ENCODE measurements at places on chromosomes 7 and 10.

- H3K36me3 ChIP-seq, result no peaks in the 10 kb centered on the region
- no peaks in the 10 kb centered on the region for H3K4me1 ChIP-seq
- DNase-seq, result no peak
- H3K27me3 ChIP-seq, result no peaks in the 10 kb centered on the region
These were observed 497.3 kb downstream of the NEBL start for GRCh38 chr10:20399772-20400171.

GRCh38 chr7:139777948-139778841, at the start of gene HIPK2:
Gene HIPK2, minus strand, starts transcription at chr7:139777998. Its CDS starts 375 bp downstream, at chr7:139777623.
- H3K4me1 ChIP-seq, result peaks cover 3% of the 10 kb centered on the region
- peak; percentile 77 for DNase-seq
- H3K36me3 ChIP-seq, result no peaks in the 10 kb centered on the region
- H3K4me3 ChIP-seq, result peak within 1 kb of the TSS; percentile 84

DNA sequence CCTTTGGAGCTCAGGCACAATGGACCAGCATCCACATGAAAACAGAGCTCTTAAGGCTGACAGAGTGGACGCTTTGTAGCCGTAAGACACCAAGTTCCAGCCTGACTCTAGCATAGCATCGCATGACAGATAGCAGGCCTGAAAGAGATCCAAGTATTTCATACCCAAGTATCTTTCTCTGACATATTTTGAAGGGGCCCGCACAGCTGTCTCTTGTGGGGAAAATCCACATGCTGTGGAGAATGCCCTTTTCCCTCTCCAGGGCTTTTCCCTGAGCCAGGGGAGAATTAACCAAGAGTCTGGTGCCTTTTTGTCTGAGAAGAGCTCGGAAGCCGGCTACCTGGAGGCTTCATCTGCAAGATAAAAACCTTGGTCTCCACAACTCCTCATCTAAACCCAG, 51.0 kb downstream of the CFAP46 start:
- DNase-seq, result no peak
- no peak overlapping the region for H3K4me3 ChIP-seq
- no peak overlapping the region for H3K27ac ChIP-seq
- no peaks in the 10 kb centered on the region for H3K36me3 ChIP-seq
- H3K4me1 ChIP-seq, result no peaks in the 10 kb centered on the region

DNA sequence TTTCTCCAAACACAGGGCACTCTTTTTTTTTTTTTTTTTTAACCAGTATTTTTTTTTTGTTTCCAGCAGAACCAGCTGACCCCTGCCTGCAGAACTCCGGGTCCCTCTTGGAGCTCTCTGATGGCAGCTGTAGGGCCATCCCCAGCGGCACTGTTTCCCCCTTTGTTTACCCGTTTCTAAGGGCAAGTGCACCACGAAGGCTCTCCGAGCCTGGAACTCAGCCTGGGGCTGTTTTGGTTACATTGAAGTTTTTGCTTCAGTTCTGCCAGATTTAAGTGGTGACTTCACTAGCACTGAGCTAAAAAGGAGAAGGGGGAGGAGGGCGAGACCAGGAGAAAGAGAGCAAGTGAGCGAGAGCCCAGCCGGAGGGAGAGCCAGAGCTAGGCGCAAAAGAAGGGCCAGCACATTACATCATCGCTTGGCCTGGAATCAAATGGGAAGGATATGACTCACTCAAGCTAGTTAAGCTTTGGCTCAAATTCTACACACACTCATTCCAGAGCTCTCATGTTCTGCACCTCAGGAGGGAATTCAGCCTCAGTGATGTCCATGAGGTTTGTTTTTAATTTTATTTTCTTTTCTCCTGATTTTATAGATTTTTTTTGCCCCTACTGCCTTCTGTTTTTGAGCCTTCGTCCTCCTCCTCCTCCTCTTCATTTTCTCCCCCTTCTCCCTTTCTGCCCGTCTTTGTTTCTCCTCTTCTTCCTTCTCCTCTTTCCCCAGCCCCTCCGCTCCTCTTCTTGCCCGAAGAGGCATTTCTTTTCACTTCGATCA, 272.3 kb downstream of the TRIL start:
- H3K36me3 ChIP-seq, result no peaks in the 10 kb centered on the region
- no peaks in the 10 kb centered on the region for H3K4me1 ChIP-seq
- peak overlapping the region; percentile 41 for H3K4me3 ChIP-seq
- DNase-seq, result peak; percentile 86
- peak overlapping the region; percentile 79 for H3K27ac ChIP-seq

DNA sequence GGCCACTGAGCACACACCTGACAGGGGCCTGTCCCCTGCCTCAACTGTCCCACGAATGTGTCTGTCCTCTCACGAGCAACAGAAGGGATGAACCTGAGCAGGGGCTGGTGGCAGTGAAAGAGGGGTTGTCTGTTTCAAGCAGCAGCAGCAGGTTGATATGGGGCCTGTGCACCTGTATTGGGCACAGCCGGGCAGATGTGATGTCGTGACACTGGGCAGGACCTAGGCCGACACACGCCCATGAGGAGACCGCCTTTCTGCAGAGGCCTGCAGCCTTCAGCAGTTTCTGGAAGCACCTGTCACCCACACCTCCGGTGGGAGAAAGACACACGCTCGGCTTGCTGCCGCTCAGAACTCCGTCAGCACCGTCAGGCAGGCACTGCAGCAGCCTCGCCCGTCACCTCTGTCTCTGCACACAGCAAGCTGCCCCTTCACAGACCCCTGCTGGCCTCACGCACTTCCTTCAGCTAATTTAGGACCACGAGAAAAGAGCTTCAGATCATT, 48.5 kb downstream of the AMZ1 start:
- H3K27ac ChIP-seq, result no peak overlapping the region
- no peaks in the 10 kb centered on the region for H3K27me3 ChIP-seq
- H3K36me3 ChIP-seq, result peaks cover 8% of the 10 kb centered on the region
- DNase-seq, result no peak
